ENCODE measurements at places on chromosomes 1 and 21. TPM values are rescaled to one million over a fixed set of nuclear protein-coding genes. Genes with fewer than 3 reads are reported as not detected.
A peak's percentile ranks its signal among the peaks of the same experiment; 100 is the strongest.

Gene SEC16B
- 8.6 TPM for total RNA-seq

Gene SELP
- 13.1 TPM for total RNA-seq

Gene CHRNB2
- 0.21 TPM for total RNA-seq

Gene RO60
- total RNA-seq, result 222 TPM

Gene CHI3L2
- 0.26 TPM for total RNA-seq

DNA sequence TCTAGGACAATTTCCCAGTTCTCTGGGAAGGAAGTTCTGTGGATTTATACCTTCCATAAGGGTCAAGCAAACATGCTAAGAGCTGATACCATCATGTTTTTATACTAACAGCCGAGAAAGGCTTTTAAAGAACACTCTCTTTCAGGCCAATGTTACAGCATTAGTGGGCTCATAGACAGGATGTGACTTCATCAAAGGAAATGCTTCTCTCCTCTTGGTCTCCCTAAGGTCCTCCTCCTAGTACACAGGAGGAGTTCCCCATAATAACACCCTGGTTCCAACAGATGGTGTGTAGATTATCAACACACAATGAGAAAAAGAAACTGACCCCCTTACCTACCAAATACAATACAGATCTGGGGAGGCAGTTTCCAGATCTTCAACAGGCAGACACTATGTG lies 26.7 kb upstream of the GLIS1 start:
- no peak for DNase-seq

Gene NUP210L
- 0.21 TPM for total RNA-seq

Gene NHLH1
- total RNA-seq, result not detected

- no peak for DNase-seq
Observed at GRCh38 chr1:183279835-183280234, 93.8 kb downstream of the LAMC2 start.

Gene PTPN14
- 39.2 TPM for total RNA-seq

- DNase-seq, result no peak
Observed at GRCh38 chr1:70627910-70628309, 216.8 kb downstream of the CTH start.

Gene PSMA5
- total RNA-seq, result 35.5 TPM

DNA sequence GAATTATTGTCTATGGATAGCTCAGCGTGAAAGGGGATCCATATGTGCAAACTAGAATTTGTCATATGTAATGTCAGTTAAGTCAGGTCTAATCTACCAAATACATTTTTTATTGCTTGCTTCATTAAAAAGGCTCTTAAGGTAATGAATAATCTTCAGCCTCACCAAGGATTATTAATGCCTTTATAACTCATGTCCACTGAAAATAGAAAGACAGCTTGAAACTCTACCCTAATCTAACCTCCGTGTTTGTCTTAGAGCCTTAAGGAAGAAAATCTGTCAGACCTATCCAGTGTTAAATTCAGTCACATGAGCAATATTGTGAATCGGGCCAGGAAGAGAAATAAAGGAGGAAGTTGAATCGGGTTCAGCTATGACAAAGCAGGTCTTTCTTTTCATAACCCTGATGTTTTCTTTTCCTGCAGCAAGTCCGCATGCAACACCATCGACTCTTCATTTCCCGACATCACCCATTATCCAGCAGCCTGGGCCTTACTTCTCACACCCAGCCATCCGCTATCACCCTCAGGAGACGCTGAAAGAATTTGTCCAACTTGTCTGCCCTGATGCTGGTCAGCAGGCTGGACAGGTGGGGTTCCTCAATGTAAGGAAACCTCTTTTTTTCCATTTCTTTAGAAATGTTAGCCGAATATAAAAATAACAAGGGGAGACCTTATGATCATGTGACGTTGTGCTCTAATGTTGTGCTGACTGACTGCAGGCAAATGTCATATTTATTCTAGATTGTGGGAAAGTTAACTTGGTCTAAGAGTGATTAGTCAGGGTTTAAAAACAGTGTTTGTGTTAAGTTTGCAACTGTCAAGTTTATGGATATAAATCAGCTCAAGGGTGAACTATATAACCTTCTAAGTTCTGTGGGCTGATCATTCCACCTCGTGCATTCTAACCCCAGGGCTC lies 321.0 kb downstream of the TM2D1 start:
- no peak for DNase-seq

- no peak for DNase-seq
Observed at GRCh38 chr1:159927849-159928431, 2.6 kb upstream of the TAGLN2 start.

- no peak for DNase-seq
Observed at GRCh38 chr1:228784181-228784580, 48.9 kb downstream of the RHOU start.

Gene LRRC53
- not detected for total RNA-seq

- no peak for DNase-seq
Observed at GRCh38 chr1:90325168-90325567, 330.3 kb downstream of the ZNF326 start.

Gene HSD11B1
- 1.2 TPM for total RNA-seq

DNA sequence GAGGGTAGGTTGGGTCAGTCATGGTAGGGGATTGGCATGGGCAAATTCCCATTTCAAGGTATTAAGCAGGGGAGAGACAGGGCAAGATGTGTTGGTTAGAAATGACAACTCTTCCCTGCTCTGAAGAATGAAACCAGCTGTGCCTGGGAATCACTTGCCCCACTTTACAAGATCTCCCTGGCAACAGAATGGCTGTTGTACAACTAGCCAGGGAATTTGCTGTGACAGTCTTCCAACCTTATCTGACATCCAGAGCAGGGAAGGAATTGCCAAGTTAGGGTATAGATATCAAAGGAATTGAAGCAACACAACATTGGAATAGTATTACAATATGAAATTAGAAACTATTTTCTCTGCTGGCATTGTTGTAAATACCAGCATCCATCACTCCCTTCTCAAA lies 154.7 kb downstream of the CACNA1E start:
- DNase-seq, result no peak

DNA sequence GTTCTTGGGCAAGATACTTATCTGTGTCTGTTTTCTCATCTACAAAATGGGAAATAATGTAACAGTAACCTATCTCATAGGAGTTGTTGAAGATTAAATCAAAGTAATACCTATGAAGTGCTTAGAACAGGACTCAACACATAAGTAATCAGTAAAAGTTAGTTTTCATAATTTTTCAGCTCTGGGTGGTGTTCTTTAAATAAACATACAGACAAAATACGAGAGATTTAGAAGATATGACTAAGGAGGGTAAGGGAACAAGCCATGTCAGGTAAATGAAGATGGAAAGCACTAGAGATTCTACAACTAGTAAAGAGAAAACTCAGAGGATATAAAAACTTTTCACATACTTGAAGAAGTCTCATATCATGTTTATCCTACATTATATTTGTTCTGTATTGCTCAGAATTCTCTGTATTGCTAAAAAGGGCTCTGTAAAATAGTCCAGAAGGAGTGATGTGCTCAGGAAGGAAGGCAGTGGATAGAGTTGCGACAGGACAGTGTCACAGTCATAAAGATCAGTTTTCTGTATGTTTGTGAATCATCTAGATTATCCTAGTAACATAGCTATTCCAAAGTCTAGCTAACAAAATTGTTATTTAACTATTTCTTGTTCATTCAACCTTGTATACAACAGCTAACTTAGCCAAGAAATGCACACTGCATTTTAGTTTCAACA lies 16.0 kb downstream of the LIN9 start:
- DNase-seq, result no peak

- no peak for DNase-seq
Observed at GRCh38 chr1:43271186-43272118, 1.7 kb downstream of the TMEM125 start.

DNA sequence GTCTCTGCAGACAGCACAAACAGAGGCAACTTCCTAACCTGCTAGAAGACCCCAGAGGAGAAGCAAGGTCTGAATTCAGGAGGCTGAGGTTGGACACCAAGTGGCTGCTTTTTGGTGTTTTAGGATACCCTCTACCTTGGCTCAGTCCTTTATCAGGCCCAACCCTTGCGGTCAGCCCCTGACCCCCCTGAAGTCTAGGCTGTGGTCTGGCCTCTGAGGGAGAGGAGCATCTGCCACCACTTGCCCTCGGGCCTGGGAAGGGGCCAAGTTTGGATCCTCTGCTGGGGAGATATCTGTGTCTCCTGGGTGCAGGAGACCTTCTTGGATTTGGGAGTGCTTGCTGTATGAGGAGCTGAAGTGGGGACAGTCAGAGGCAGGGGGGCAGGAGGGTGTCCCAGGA lies 21.0 kb downstream of the EDN2 start:
- DNase-seq, result no peak

Gene ORC1
- total RNA-seq, result 2.7 TPM

DNA sequence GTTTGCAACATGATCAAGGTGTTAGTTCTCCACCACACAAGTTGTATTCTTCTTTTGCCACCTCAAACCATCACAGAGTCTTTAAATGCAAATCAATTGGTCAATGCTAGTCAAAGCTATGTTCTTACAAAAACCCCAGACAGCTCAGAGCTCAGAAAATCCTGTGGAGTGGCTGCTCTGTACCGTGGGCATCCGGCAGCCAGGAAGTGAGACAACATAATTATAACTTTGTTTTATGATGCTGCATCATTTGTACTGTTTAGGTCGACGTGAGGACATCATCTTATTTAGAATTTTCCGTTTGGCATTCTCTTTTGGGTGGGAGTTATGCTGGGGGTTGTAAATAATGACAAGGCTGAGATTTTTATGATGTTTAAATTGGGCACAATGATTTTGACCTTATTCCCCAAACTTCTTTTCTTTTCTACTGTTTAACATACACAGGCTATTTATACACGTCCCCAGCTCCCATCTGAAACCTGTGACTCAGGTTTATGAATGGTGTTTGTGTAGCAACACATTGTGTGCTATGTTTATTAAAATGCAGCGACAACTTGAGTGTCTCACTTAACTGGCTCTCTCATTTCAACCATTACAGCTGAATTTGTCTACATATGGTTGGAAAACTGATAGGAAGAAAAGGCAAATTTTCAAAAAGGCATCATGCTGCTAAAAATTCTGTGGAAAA lies 124.0 kb downstream of the CNIH3 start:
- no peak for DNase-seq

DNA sequence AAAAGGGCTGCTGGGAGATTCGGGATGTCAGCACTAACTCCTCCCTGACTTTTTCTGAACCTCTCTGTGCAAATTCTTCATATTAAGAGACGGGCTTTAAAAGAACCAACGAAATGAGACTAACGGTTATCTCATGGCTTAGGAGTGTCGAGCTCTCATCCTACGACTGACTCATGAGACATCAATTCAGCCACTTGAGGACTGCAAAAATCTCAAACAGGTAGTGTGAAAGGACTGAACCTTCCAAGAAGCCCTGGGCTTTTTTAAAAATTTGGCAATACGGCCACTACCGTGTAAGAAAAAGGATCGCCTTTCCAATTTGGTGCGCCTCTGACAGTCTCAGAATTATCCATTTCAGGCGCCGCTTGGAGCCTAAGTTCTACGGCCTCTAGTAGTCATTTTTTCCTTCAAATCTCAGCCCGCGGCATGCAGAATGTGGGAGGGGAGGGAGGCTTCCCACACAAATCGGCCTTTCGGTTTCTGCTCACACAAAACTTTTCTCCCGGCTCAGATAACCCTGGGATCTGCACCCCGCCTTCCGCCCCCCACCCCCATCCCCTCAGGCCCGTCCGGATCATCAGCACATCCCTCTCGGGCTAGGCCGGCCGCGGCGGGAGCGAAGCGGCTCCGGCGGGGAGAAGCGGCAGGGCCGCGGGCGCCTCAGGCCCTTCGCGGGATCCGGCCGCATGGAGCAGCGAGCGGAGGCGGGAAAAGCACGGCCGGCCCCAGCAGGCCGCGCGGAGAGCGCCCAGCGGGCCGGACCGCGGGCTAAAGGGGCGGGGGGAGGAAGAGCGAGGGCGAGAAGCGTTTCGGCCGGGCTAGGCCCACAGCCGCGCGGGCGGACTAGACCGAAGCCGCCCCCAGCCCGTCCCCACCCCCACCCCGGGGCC lies 618 bp downstream of the HNRNPR start:
- DNase-seq, result peak; percentile 46

DNA sequence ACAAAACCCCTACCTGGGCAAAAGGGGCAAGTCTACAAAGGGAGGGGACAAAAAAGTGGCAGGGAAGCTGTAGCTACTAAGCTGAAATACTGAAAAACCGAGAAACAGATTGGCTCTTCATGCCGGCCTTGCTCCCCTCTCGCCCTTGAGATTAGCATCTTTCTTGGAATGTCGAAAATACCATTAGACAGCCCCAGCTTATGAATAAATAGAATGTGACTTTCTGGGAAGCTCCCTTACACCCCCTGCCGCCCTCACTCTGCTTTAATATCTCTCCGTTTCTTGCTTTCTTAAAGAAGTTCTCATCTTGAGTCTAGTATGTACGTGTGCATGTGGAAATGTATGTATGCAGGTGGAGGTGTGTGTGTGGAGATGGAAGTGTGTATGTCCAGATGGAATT lies 14.1 kb downstream of the TRAF3IP3 start:
- DNase-seq, result no peak

Gene LENEP
- total RNA-seq, result not detected

DNA sequence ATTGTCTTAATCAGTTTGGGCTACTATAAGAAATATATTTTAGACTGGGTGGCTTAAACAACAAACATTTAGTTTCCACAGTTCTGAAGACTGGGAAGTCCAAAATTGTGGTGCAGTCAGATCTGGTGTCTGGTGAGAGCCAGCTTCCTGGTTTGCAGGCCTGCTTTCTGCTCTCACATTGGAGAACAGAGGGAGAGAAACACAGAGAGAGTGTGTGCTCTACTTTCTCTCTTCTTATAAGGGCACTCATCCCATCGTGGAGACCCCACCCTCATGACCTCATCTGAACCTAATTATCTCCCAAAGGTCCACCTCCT lies 4.1 kb downstream of the LEPR start:
- DNase-seq, result no peak

- no peak for DNase-seq
Observed at GRCh38 chr1:37721565-37721964, 29.2 kb downstream of the CDCA8 start.

Gene CRB1
- 0.58 TPM for total RNA-seq

- no peak for DNase-seq
Observed at GRCh38 chr1:16315437-16315836, 36.8 kb downstream of the FBXO42 start.

DNA sequence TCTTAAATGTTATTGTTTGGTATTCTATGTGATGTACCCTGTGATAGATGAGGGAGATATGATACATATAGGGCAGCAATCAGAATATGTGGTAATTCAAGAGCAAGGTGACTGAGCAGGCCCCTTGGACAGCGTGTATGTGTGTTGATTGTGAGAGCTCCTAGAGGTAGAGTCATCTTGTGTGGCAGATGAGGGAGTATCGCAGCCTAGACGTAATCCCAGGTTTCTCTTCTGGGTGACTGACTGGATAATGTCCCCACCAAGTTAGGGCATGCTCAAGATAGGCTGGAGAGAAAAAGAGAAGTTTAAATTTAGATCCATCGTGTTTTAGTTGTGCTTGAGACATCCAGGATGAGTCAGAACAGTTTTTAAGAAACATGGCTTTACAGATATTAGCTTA lies 185.3 kb downstream of the ZP4 start:
- DNase-seq, result no peak

GRCh38 chr1:235748747-235749146 lies 99.2 kb upstream of the GNG4 start:
- no peak for DNase-seq

Measured in urinary bladder (tissue), 4 donors.